CD4-positive, alpha-beta T cell (primary cell): ENCODE measurements at places on chromosomes 3 and 15.

DNA sequence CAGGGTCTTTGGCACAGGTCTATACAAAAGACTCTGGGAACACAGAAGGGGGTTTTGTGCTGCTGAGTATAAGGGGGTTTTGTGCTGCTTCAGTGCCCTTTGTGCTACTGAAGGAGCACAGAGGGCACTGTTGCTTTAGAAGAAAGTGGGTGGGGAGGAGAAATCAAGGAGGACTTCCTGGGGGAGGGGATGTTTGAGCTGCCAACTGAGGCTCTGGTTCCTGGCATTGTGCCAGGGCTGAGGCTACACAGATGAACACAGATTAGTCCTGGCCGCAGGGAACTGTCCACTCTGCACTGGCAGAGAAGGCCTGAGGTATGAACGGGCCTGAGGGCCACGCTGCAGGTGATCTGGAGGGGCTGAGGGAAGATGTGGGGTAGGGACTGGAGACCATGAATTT lies 32.2 kb upstream of the SEC13 start:
- DNase-seq: no peak

DNA sequence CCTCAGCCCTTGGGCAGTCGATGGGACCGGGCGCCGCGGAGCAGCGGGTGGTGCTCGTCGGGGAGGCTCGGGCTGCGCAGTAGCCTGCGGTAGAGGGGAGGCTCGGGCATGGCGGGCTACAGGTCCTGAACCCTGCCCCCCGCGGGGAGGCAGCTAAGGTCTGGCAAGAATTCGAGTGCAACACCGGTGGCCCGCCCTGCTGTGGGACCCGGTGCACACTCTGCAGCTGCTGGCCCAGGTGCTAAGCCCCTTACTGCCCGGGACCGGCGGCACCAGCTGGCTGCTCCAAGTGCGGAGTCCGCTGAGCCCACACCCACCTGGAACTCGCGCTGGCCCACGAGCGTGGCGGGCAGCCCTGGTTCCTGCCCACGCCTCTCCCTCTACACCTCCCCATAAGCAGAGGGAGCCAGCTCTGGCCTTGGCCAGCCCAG lies 377.7 kb upstream of the RBMS3 start:
- DNase-seq: no peak

GRCh38 chr3:142276781-142277180 lies 51.4 kb upstream of the GK5 start:
- DNase-seq: no peak

- no peak for DNase-seq
These were observed 71.3 kb downstream of the SLC30A4 start for GRCh38 chr15:45451265-45451664.

- no peak for DNase-seq
These were observed 236.4 kb upstream of the SGO1 start for GRCh38 chr3:20422391-20422790.

- DNase-seq: no peak
These were observed 12.0 kb downstream of the NFKBIZ start for GRCh38 chr3:101861212-101861788.

GRCh38 chr15:67474405-67475110 lies 46.4 kb upstream of the C15orf61 start:
- DNase-seq: no peak

GRCh38 chr3:15667484-15667883 lies 65.9 kb downstream of the BTD start:
- DNase-seq: no peak

DNA sequence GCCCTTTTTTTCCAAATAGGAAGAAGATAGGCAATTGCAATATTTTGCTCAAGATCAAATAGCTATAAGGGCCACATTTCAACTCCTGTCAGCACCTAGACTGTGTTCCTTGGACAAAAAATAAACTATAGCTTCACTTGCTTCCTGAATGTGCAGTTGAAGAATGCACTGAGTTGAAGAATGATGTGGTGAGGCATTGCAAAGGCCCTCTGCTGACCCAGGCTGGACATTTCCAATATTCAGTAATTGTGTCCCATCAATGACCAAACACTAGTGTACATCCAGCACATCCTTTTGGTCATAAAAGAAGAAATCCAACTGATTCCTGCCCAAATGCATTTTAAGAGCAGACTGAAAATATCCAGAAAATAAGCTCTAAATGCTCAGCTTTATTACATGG lies 424.8 kb upstream of the TGFBR2 start:
- DNase-seq: no peak

DNA sequence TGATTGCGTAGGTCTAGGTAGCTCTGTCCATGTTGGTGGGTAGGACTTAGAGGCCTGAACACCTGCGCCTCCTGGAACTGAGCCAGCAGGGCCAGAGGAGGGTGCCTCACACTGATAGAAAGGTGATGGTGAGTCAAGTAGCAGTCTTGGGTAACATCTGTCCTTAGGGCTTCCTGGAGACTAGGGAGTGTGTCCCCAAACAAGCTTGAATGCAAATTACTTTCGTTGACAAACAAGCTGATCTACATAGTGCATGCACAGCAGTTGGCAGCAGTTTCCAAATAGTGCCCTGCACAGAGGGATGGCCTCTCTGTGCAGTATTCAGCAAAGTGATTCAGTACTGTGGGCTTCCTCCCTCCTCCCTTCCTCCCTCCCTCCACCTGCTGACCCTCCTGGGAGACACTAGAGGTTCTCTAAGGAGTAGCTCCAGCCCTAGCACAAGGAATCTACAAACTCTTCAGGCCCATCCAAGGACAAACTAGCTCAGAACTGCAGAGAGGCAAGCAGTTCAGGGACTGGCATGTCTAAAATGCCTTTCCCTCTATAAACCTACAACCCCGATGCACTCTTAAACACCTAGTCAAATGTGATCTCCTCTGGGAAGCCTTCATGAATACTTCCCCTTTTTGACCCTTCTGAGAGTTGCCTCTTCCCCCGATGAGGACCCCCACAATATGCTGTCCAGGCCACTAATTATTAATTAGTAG lies 61.0 kb downstream of the TLE3 start:
- DNase-seq: no peak

DNA sequence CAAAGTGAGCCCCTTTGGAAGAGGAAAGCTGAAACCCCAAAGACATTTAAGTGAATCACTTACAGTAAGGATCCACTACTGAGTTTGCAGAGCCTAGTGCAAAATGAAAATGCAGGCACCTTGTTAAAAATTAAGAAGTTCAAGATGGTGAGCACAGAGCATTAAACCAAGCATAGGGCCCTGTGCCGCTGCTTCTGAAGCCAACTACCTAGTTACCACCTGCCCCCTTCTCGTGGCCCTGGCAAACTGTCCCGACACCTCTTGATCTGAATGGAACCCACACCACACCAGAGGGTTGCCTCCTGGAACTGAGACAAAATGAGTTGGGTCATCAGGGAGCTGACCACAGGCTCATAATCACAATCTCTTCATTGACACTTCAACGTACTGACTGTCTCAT lies 25.6 kb downstream of the LRRC2 start:
- no peak for DNase-seq

DNA sequence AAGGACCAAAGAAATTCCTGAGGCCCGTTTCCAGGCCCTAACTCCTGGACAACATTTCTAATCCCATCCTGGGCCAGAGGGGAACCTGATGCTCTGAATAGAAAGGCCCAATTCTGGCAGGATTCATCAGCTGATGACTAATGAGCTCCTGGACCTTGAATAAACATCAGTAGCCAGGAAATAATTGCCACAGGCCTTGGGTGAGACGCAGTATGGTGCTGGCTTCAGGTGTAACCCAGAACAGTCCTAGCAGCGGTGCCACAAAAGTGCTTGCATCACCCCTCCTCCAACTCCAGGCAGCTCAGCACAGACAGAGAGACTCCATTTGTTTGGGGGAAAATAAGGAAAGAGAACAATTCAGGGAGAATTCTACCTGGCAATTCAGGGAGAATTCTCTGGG lies 184.7 kb upstream of the POU1F1 start:
- DNase-seq: no peak

DNA sequence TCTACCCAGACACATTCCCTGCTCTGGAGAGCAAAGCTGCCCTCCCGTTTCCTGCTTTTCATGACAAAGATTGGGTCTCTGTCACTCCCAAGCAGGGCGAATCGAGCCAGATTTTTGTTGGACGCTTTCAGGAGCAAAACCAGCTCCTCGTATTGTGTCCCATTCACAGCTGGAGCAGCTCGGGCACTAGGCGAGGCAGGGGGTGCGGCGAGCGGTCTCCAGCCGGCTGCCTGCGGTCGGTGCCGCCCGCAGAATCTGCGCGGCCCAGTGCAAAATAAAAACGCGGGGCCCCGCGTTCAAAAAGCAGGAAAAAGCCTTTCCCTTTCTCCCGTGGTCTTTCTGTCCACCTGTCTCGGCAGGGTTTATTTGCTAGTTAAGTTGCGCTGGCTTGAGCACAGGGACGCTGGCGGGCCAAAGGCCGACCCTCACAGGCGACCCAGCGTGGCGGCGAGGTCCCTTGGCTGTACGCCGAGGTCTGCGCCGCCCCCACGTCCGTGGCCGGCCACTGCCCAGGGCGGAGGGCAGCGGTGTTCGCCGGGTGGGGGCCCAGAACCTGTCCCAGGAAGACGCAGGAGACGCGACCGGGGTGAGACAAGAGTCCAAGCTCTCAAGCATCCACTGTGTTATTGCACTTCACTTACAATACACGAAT lies 71.2 kb downstream of the CYP19A1 start:
- DNase-seq: no peak

DNA sequence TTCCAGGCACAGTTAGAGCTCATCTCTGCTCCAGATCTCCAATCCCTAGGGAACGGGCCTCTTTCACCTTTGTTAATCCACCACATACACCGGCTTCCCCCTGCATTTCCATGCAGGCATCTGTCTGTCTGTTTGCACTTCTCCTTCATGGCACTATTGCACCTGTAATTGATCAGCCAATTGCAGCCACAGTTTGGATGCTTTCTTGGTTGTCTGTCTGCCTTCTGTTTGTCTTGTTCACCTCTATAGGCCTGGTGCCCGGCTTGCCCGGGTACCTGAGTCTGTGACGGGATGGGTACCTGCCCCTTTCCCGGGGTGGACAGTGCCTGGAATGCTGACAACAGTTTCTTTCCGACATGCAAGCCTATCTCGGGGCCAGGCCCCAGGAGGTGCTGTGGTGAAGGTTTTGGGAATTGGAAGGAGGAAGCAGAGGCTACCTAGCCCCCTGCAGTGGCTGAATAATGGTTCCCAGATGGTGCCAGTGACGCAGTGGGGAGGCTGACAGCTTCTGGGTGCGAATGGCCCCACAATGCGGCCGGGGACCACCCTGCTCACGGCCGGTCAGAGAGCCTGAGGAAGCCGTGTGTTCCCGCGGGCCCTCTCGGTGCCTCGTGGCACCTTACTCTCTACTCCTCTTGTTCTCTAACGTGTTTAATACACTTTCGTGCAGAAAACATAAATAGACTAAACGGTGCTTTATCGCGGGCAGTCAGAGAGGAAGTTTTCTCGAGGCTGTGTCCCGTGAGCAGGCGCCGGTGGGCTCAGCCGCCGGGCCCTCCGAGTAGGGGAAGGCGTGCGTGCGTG lies 31.3 kb upstream of the RAB6B start:
- no peak for DNase-seq

- no peak for DNase-seq
These were observed 41.1 kb upstream of the APH1B start for GRCh38 chr15:63236272-63236671.

DNA sequence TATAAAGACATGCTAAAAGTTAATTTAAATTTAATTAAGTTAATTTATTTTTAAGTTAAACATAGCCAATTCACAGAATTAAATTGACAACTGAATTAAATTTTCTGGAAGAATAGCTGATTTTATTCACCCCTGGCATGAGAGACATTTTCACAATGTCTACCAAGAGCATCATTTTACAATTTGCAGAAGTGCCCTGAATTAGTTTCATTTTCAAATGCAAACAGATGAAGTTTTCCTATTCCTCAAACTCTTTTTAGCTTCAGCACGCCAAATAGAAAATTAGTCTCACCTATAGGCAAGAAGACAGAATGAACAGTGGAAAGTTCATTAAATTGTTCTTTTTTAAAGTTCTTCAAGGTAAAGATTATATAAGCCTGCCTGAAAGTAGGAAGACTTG lies 259.3 kb downstream of the ZBBX start:
- no peak for DNase-seq

DNA sequence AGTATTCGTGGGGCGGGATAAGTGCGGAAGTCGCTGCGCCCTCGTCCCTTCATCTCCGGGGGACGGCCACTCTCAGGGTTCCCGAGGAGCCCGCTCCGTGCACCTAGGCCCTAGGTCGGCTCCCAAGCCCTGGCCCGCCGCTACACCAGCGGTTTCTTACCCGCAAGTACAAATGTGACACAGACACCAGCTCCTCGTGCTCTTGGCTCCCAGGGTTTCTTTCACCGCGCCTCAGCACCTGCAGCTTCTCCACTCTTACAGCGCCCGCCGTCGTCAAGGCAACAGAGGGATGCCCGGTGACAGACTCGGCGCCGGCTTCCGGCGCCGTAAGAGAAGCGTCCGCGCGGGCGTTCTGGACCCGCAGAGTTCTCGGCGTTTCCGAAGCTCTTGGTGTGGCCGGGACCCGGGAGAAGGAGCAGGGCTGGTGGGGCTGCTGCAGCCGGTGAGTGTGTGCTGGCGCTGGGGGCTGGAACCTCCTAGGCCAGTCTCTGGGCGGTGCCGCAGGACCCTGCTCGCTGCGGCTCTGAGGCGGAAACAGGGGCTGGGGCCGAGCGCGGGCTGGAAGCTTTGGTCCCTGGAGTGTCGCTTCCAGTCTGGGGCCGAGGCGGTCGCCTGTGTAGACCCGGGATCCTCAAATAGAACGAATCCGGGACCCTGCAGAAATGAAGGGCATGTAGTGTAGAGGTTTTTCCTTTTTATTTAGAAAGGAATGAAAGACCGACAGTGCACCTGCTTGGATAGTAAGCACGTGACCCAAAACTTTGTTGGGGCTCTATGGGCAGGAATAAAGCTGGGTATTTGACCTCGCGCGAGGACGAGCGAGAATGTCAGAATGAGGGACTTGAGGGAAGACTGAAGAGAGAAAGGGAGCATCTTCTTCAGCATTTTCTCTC lies 155.4 kb upstream of the GOLGA6L4 start:
- peak; percentile 16 for DNase-seq

DNA sequence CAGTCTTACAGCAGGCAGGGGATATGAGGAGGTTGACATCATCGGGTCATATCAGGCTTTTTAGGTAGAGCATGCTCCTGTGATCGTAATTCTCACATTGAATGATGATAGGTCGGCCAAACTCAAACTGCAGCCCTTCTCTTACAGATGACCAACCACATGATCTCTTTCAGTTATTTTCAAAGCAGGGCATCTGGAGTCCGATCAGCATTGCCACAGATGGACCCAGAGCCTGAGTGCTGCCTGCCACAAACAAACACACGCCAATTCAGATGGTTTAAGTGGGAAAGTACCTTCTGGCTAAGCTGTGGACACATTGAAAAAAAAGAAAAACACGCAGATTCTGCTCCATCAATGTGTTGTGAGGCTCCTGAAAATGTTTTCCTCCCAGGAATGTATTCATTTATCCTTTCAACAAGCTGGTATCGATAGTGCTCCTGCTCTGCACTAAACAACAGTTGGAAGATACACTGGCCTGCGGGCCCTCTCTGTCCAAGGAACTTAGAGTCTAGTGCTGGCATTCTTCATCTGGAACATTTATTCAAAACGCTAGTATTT lies 31.2 kb downstream of the ARPP21 start:
- DNase-seq: no peak

DNA sequence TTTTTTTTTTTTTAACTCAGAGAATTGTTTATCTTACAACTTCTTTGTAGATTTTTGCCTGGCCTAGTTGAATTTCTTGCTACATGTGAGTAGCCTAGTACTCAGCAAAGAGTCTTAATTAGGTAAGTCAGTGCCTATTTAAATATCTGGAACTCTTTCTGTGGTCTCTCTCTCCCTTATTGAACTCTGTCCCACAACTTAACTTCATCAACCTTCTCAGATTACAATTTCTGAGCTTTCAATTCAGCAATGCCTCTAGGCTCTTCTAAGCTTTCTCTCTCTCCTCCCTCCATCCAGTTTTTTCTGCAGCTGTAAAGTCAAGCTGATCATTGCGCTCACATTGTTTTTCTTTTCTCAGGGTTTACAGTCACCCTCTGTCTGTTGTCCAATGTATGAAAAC lies 517.6 kb upstream of the ROBO1 start:
- DNase-seq: no peak
